ENCODE measurements at places on chromosomes 4 and X. TPM values are rescaled to one million over a fixed set of nuclear protein-coding genes. Genes with fewer than 3 reads are reported as not detected.

Gene SLIT2
- total RNA-seq = not detected

Gene OTUD6A
- not detected for total RNA-seq

Gene LUZP4
- total RNA-seq = not detected

Gene AMER1
- total RNA-seq = 3.4 TPM

Gene PGAM4
- 1.3 TPM for total RNA-seq

Gene SPANXC
- total RNA-seq = not detected

Gene TMEM31
- 0.52 TPM for total RNA-seq

Gene ZDHHC15
- 0.16 TPM for total RNA-seq

Gene CLDN34
- not detected for total RNA-seq

Gene ATP6AP1
- total RNA-seq = 22.5 TPM

Gene RPGR
- total RNA-seq = 7.0 TPM
